ENCODE measurements at places on chromosomes 6 and 20. TPM values are rescaled to one million over a fixed set of nuclear protein-coding genes. Genes with fewer than 3 reads are reported as not detected.

PRSS35 gene
- total RNA-seq = 3.1 TPM

TAAR8 gene
- not detected for total RNA-seq

KIAA0408 gene
- total RNA-seq = 7.5 TPM

CST3 gene
- 68.5 TPM for total RNA-seq

RHAG gene
- total RNA-seq = 0.60 TPM

ATP6V1G2 gene
- total RNA-seq = 2.7 TPM

SLC12A5 gene
- total RNA-seq = 6.6 TPM

HM13 gene
- 101 TPM for total RNA-seq

CTAGE9 gene
- total RNA-seq = not detected

ADGRG6 gene
- 5.3 TPM for total RNA-seq

KIF6 gene
- 0.53 TPM for total RNA-seq

MAS1L gene
- not detected for total RNA-seq

- no peaks in the 10 kb centered on the region for H3K36me3 ChIP-seq
- peaks cover 20% of the 10 kb centered on the region for H3K4me1 ChIP-seq
- no peak for DNase-seq
- no peaks in the 10 kb centered on the region for H3K27me3 ChIP-seq
Observed at GRCh38 chr20:50673466-50674137, 17.7 kb downstream of the RIPOR3 start.

GRCh38 chr6:76774781-76775384 lies 688.4 kb downstream of the HTR1B start:
- no peak overlapping the region for H3K4me3 ChIP-seq
- 0 out of 2 replicates have a peak, but pooled peaks cover 5% of the 10 kb centered on the region for H3K4me1 ChIP-seq

DNA sequence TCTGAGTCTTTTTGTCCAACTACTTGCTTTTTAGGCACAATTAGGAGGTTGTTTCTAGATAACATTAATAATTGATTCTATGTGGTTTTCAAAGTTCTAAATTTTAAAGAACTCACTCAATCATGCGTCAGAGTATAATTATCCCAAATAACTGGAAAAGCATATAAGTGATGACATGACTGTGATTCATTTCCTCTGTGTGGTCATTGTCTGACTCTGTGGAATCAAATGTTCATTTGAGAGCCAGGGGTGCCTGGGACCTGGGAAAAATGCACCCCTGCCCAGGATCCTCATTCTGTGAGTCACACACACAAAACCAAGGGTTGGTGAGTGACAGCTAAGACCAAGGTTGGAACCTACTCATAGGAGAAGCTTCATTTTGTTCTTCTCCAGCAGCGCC lies 127.1 kb upstream of the MLIP start:
- DNase-seq = no peak
- peaks cover 15% of the 10 kb centered on the region for H3K4me1 ChIP-seq
- H3K4me3 ChIP-seq = no peak overlapping the region
- no peaks in the 10 kb centered on the region for H3K27me3 ChIP-seq

DNA sequence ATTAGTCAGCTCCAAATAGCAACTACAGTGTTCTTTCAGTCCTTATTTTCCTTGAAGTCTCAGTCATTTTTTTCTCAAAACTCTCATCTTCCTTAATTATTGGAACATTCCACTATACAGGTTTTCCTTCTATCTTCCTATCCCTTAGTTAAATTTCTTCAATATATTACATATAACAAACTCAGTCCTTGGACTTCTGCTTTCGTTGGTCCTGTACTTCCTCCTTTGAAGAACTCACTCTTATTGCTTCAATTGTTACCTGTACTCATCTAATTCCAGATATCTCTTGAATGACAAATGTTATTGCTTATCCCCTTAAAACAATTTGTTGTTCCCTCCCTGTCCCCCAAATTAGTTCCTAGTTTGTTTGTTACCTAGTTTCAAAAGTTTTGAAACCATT lies 67.7 kb upstream of the NOTCH4 start:
- H3K4me3 ChIP-seq = no peak overlapping the region
- no peaks in the 10 kb centered on the region for H3K4me1 ChIP-seq
- no peak for DNase-seq
- H3K27me3 ChIP-seq = no peaks in the 10 kb centered on the region
- no peak overlapping the region for H3K27ac ChIP-seq

GRCh38 chr20:50099113-50099512 lies 13.8 kb downstream of the UBE2V1 start:
- H3K4me3 ChIP-seq = no peak overlapping the region
- peaks cover 41% of the 10 kb centered on the region for H3K4me1 ChIP-seq
- no peaks in the 10 kb centered on the region for H3K27me3 ChIP-seq
- DNase-seq = no peak
- no peak overlapping the region for H3K27ac ChIP-seq
- H3K36me3 ChIP-seq = peaks cover 25% of the 10 kb centered on the region

- 0 out of 2 replicates have a peak, but pooled peaks cover 3% of the 10 kb centered on the region for H3K4me1 ChIP-seq
- H3K4me3 ChIP-seq = no peak overlapping the region
- no peaks in the 10 kb centered on the region for H3K36me3 ChIP-seq
- no peaks in the 10 kb centered on the region for H3K27me3 ChIP-seq
- H3K27ac ChIP-seq = no peak overlapping the region
- no peak for DNase-seq
Observed at GRCh38 chr6:153145591-153145990, 14.5 kb upstream of the RGS17 start.

DNA sequence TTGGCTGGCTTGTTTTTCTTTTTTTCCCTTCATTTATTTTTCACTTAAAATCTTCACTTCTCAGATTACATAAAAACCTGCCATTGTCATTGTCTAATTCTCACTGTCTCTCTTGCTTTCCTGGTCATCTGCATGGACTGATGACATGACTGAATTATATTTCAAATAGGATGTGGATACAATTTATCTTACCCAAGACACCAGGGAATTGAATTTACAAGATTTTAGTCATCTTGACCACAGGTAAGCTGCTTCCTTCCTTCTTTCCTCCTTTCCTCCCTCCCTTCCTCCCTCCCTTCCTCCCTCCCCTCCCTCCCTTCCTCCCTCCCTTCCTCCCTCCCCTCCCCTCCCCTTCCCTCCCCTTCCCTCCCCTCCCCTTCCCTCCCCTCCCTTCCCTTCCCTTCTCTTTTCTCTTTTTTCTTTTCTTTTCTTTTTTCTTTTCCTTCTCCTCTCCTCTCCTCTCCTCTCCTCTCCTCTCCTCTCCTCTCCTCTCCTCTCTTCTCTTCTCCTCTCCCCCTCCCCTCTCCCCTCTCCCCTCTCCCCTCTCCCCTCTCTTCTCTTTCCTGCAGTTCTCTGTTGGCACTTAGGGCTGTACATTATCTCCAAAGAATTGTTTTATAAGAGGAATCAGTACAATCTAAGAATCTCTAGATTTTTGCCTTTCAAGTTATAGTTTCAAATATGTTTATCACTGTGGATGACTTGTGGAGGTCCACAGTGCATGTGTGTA lies 171.5 kb downstream of the CARMIL1 start:
- DNase-seq = no peak
- peak overlapping the region; percentile 53 for H3K4me3 ChIP-seq
- H3K36me3 ChIP-seq = peaks cover 13% of the 10 kb centered on the region
- no peaks in the 10 kb centered on the region for H3K27me3 ChIP-seq
- peak overlapping the region; percentile 96 for H3K27ac ChIP-seq
- H3K4me1 ChIP-seq = peaks cover 44% of the 10 kb centered on the region

DNA sequence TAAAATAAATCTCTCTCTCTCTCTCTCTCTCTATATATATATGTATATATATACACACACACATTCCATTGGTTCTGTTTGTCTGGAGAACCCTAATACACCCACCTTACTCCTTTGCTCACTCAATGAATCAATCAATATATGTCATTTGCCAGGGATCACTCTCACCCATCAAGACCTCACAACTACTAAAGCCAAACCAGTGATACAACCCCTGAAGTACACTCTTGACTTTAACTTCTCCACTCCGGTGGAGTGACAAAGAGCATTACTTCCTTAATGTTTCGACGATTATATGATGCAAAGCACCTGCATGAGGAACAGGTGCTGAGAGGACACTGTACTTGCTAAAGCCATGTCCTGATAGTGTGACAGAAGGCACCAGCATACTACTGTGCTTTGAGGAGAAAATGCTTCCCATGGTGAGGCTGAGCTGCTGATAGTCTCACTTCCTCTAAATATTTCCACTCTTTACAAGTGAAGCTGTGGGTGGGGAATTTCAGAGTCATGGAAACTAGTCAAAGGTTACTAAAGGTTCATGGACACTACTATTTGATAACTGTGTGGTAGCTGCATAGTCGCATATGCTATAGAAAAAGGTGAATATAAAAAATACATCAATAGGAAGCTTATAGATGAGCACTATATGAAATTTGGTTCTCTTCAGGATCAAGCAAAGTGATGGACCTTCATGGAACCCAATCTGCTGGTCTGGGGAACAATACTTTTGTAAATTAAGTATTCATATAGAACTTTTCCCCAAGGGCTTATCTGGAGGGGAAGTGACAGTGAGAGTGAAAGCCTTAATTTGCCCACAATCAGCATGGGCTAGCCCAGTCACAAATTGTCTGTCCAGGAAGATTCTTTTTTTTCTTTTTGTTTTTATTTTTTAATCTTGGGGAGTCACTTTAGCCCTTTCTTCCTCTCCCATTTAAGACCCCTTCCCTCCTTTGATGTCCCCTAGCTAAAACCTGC lies 141.9 kb upstream of the NEDD9 start:
- H3K27me3 ChIP-seq = no peaks in the 10 kb centered on the region
- H3K36me3 ChIP-seq = peaks cover 15% of the 10 kb centered on the region
- no peak overlapping the region for H3K27ac ChIP-seq

DNA sequence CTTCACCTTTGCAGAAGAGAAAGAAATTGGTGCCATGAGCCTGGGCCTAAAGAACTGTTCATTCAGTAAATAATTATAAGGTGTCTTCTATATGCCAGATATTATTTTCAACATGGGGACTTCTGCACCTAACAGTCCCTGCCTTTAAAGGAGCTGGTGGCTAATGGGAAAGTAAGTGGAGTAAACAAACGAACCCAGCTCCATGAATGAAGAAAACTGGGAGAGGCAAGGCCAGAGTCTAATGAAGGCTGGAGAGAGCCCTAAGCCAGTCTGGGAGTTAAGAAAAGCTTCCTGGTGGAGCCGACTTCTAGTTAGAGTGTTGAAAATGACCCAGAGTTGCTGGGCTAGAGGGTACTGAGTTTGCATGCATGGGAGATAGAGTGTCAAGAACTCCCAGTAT lies 24.2 kb upstream of the EFHC1 start:
- no peaks in the 10 kb centered on the region for H3K36me3 ChIP-seq
- H3K4me3 ChIP-seq = no peak overlapping the region
- peaks cover 27% of the 10 kb centered on the region for H3K4me1 ChIP-seq

- H3K4me3 ChIP-seq = no peak overlapping the region
- no peak for DNase-seq
- no peak overlapping the region for H3K27ac ChIP-seq
Observed at GRCh38 chr6:167420177-167420576, 95.3 kb downstream of the TTLL2 start.

- H3K36me3 ChIP-seq = no peaks in the 10 kb centered on the region
- no peak overlapping the region for H3K27ac ChIP-seq
- H3K27me3 ChIP-seq = no peaks in the 10 kb centered on the region
- no peak overlapping the region for H3K4me3 ChIP-seq
Observed at GRCh38 chr20:44024820-44025580, 110.3 kb downstream of the TOX2 start.

DNA sequence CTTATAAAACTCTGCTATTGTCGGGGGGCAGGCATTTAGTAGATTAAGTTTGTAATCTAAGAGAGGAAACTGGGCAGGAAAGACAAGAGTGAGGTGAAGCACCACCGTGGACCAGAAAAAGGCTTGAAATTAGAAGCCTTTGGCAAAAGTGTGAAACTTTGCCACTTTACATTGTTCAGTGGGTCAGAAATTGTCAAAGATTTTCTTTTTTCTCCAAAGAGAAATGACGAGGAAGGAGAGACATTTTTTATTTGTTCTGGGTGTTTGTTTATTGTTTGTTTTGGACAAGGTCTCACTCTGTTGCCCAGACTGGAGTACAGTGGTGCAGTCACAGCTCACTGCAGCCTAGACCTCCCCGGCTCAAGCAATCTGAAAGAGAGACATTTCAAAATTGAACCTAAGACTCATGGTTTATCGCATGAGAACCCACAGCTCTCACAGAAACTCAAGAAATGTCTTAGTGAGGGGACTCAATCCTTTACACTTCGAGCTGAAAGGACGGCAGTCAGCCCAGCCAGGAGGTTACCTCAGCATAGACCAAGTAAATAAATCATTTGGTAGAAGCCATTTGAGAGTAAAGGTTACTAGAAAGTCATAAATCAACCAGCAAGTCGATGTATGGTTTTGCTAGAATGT lies 262.8 kb upstream of the TAB2 start:
- H3K4me1 ChIP-seq = peaks cover 46% of the 10 kb centered on the region
- H3K36me3 ChIP-seq = peaks cover 4% of the 10 kb centered on the region
- H3K27me3 ChIP-seq = no peaks in the 10 kb centered on the region
- peak overlapping the region; percentile 87 for H3K27ac ChIP-seq

GRCh38 chr20:15699431-15700146 lies 873.7 kb downstream of the KIF16B start:
- H3K36me3 ChIP-seq = peaks cover 2% of the 10 kb centered on the region
- H3K4me3 ChIP-seq = no peak overlapping the region
- H3K27me3 ChIP-seq = no peaks in the 10 kb centered on the region
- H3K4me1 ChIP-seq = peaks cover 12% of the 10 kb centered on the region
- DNase-seq = peak; percentile 62
- no peak overlapping the region for H3K27ac ChIP-seq

DNA sequence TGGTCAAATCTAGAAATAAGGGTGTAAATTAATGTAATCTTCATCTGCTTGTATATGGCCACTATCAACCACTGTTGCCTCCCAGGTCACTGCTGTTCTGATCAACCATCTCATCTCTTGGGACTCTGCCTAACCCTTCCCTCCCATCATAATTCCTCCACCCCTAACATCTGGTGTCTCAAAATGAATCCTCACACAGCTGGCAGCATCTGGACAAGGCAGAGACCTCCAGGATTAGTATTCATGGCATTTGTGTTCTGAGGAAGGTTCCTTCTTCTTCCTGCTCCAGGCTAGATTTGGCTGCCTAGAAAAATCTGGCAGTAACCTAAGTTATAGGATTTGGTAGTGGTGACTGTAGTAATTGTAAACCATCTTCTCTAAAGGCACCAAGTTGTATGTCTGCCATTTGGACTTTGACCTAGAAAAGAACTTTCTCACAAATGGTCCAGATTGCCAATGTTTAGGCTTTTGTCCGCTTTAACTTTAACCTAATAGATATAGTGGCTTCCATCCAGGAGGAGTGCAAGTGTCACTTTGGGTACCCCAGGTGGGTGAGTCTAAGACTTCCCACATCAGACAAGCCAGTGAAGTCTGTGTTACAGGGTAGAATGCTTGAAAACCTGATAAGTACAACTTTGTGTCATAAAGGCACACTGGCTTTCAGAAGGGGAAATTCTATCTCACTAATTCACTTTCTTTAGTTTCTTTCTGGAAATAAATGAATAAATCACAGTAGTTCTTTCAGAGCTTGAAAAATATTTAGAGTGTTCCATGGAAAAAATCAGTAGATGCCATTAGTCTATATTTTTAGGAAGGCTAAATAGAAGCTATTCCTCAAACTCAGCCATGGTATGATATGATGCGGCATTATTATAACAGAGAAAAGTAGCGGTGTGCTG lies 3.0 kb upstream of the PHACTR2 start:
- peak overlapping the region; percentile 90 for H3K27ac ChIP-seq
- H3K4me1 ChIP-seq = peaks cover 51% of the 10 kb centered on the region
- H3K36me3 ChIP-seq = peaks cover 3% of the 10 kb centered on the region
- H3K4me3 ChIP-seq = no peak overlapping the region

GRCh38 chr6:64415926-64416325 lies 780.3 kb downstream of the PHF3 start:
- H3K36me3 ChIP-seq = peaks cover 33% of the 10 kb centered on the region
- no peak overlapping the region for H3K4me3 ChIP-seq

Data from WTC11 (cell line).